Cortex of kidney (tissue), 1 donor: ENCODE measurements at places on chromosomes 1 and 21.

GRCh38 chr1:80072563-80072962, 1066.0 kb upstream of the ADGRL4 start:
- no peak for DNase-seq

DNA sequence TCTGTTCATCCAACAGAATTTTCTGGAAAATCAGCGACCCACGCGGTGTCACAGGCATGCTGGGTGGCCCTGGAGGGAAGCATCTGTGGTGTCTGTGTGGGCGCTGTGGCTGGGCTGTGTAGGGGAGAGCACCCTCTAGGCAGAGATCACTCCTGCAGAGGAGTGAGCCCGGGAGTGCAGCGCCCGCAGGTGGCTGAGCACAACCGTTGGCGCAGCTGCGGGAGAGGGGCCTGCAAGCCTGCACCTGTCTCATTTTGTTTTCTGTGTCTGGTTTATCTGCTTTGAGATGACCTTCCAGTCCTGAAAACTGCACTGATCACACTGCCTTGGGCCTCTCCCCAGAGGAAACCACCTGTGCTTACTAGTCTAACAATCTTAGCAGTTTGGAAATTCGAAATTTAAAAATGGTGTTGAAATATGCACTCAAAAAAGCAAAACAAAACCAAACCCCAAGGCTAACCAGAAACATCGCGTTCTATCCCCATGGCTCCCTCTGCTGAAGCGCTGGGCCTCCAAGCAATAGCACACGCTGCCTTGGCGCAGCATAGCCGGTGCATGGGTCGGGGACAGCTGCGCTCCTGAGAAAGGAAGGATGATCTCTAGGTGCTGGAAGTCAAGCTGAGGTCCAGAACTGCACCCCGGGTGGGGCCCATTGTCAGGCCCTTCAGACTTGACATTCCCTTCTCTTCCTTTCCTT, 4.8 kb downstream of the FAM3B start:
- no peak for DNase-seq

GRCh38 chr1:20870718-20871117, 83.6 kb upstream of the HP1BP3 start:
- no peak for DNase-seq

DNA sequence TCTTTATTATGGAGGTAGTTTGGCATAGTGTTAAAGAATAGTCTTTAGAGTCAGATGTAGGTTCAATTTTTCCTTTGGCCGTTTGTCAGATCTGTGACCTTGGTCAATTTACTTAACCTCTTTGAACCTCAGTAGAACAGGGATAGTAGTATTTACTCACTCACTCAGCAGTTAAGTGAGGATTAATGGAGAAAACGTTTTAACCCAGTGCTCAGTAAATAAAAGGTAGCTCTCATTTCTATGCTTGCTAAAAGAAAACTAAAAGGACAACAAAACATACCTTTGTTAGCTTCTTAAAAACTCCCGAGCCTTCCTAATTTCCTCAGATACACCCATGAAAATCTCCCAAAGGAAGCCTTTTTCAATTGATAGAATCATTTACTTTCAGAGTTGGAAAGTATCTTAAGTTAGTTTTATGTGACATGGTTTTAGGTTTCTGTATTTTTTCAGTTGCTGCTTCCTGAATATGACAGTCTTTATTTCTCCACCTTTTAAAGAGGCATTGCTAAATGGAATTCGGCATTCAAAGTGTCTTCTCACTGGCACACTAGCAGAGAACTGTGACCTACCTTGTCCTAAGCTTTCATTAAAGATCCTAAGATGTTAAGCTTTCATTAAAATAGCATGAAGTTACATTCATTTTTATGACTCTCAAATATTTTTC, 7.8 kb downstream of the ABCD3 start:
- no peak for DNase-seq

GRCh38 chr1:159223004-159223403, 18.3 kb downstream of the ACKR1 start:
- DNase-seq: no peak

- no peak for DNase-seq
Measured at GRCh38 chr1:37676281-37677142, 15.8 kb upstream of the CDCA8 start.

DNA sequence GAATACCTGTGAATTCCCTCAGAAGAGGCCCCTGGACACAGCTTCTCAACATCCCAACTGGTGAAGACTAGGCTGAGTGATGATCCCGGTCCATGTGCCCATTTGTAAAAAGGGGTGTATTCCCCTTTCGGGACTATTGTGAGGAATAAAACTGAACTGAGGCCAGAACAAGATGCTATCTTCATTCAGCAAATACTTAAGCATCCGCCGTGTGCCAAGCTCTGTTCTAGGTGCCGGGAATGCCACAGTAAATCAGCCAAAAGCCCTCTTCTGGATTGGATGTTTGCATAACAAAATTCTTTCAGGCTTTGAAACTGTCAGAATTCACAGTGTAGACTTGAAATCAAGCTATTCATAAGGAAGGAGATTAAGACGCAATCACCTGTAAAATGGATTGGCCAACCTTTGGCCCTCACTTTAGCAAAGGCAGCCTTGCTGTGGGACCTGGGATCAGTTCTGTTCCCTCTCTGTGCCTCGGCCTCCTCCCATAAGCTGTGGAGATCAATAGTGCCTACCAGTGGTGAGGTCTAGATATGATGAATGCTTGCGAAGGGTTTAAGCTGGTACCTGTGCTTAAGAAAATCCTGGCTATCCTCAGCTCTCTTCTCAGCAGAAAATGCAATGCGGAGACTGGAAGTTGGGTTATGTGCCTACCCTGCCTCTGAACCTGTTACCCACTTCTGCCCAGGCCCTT, 1.8 kb downstream of the ALPL start:
- DNase-seq: no peak

- no peak for DNase-seq
Measured at GRCh38 chr1:59903141-59903754, 23.3 kb downstream of the CYP2J2 start.

GRCh38 chr21:42059141-42059540, 12.0 kb upstream of the UMODL1 start:
- no peak for DNase-seq

DNA sequence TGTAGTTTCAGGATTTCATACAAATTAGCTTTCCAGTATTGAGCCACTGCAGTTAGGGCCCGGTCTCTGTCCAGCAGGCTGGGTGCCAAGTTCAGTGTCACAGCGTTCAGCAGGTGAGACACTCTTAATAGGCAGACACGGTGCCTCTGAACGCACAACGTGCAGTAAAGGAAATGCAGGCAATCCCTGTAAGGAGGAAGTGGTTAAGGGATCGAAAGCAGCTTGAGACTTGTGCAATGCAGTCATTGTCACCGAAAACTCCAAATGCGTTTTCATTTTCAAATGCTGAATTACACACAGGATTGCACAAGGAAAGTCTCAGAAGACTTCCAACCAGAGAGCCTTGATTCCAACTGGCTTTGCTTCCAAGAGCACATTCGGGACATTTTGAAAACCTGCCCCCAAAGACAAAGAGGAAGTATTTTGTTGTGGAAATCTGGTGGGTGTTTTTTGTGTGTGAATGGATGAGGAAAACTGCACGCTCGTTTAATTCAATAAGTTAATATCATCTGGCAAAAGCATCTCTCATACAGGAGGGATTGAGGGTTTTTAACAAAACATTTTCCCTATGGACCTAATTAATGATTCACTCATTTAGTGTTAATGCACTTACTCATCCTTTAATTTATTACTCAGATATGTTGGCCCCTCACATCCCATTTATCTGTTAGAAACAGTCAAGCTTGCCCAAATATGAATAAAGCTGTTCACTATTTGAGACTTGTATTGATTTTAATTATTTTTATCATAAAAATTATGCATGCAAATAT, 61.6 kb downstream of the PTGS2 start:
- DNase-seq: no peak

- DNase-seq: no peak
Measured at GRCh38 chr1:51415963-51416362, 85.6 kb upstream of the TTC39A start.

DNA sequence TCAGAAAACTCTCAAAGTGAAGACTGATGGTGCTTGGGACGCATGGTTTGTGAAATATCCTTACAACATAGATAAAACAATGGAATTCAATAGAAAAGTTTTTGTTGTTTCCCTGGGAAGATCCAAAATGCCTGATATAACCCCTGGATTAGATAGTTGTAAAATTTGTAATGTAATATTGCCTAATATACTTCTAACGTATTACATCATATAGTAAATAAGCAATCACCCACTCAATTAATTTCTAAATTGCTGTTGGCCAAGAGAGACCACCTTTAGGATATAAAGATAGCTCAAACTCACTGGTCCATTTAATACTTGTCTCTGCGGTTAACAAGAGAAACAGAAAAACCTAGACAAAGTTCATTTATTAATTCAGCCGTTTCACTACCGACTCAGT, 42.2 kb downstream of the TTC13 start:
- no peak for DNase-seq

DNA sequence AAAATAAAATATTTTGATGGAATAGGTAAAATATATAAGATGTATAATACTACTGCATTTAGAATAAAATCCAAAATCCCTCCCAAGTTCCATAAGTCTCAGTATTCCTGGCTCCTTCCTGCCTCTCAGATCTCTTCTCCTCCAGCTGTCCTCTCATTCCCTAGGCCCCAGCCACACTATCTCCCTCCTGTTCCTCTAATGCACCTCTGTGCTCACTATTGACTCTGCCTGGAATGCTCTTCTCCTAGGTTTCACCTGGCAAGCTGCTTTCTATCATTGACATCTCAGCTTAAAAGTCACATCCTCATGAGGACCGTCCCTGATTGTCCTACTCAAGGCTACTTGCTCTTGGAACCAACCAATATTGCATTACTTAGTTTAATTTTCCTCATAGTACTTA, 7.2 kb downstream of the NME7 start:
- no peak for DNase-seq

GRCh38 chr1:228071839-228072657, 10.5 kb upstream of the ARF1 start:
- no peak for DNase-seq

- DNase-seq: no peak
Measured at GRCh38 chr1:185644531-185644930, 89.7 kb upstream of the HMCN1 start.

DNA sequence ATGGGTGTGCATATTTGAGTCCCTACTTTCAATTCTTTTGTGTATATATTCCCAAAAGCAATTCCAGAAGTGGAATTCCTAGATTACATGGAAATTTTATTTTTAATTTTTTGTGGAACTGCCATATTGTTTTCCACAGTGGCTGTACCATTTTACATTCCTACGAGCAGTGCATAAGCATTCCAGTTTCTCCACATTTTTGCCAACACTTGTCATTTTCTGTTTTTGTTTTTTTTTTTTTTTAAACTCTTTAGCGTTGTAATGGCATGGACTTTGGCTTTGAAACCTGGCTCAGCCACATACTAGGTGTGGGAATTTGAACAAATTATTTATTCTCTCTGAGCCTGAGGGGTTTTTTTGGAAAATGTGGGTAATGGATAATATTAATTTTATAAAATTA, 214.5 kb upstream of the UBE2U start:
- DNase-seq: no peak

GRCh38 chr1:222967466-222968240, 152.8 kb downstream of the DISP1 start:
- DNase-seq: no peak

DNA sequence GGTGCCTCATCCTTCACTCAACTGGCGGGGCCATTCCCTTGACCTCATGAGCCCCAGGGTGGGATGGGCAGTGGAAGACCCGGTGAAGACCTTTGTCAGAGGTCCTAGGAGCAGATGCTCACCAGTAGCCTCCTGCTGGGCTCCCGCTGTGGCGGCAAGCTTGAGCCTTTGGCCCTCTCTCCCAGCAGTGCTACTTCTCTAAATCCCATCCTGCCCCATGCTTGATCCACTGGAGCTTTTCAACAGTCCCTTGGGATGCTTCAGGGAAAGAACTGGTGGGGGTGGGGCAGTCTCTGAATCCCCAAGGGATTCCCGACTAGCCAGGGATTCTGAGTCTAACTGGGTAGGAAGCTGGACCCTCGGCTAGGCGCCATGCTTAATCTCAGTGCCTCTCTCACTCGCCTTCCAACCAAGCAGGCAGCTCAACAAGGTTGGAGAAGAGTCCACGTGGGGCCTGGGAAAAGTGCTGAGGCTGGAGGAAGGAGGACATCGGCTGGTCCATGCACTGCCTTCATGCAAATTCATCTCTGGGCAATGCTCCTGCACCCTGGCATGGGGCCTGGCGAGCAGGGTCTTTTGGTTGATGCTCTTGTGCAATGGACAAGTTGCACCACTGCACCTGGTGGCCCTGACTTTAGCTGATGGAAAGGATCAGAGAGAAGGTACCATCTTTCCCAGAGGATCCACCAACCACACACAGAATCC, 190.3 kb downstream of the GRIK3 start:
- no peak for DNase-seq

GRCh38 chr1:193448682-193449461, 262.5 kb upstream of the B3GALT2 start:
- no peak for DNase-seq

- no peak for DNase-seq
Measured at GRCh38 chr1:87462894-87463293, 134.2 kb downstream of the LMO4 start.

GRCh38 chr1:240803151-240803550, 191.2 kb upstream of the GREM2 start:
- no peak for DNase-seq

DNA sequence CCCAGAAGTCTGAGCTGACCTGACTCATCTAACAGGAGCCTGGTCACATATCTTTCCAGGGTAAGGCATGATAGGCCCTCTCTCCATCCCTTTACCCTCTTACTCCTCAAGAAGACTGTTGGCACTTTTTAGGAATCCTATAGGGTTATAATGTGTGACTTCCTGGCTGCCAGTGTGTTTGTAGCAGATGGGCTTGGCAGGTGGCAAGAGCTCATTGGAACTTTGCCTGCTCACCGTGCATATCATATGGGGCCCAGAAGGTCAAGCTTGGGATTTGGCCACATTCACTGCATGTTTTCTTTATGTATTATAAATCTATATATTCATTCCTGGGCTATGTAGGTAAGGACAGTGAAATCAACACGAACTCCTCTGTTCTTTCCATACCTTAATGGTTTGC, 5.2 kb downstream of the KAZN start:
- no peak for DNase-seq

GRCh38 chr1:76018045-76018444, 56.5 kb upstream of the ST6GALNAC3 start:
- DNase-seq: no peak

GRCh38 chr1:171610385-171610784, 11.7 kb upstream of the MYOCOS start:
- no peak for DNase-seq
